ENCODE measurements at places on chromosomes 11 and 22. TPM values are rescaled to one million over a fixed set of nuclear protein-coding genes. Genes with fewer than 3 reads are reported as not detected.

- no peak for DNase-seq
Measured at GRCh38 chr11:8209208-8209807, 40.5 kb upstream of the RIC3 start.

- DNase-seq, result no peak
Measured at GRCh38 chr11:126336138-126336541, 19.3 kb upstream of the ST3GAL4 start.

- no peak for DNase-seq
Measured at GRCh38 chr22:39371732-39372131, 21.9 kb downstream of the SYNGR1 start.

DNA sequence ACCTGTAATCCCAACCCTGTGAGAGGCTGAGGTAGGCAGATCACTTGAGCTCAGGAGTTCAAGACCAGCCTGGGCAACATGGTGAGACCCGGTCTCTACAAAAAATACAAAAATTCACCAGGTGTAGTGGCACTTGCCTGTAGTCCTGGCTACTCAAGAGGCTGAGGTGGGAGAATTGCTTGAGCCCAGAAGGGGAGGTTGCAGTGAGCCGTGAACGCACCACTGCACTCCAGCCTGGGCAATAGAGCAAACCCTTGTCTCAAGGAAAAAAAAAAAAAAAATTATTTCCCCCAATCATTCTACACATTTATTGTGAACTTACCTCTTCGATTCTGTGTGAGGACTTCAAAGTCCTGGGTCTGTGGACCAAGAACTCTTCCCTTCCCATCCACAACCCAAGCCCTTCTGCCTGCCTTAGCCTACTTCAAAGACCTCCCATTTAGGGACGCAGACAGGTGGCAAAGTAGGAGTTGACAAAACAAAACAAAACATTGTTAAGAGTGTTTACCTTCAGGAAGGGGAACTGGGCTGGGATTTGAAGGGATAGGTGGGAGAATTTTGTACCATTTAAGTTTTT, 3.8 kb upstream of the WEE1 start:
- DNase-seq, result no peak

DNA sequence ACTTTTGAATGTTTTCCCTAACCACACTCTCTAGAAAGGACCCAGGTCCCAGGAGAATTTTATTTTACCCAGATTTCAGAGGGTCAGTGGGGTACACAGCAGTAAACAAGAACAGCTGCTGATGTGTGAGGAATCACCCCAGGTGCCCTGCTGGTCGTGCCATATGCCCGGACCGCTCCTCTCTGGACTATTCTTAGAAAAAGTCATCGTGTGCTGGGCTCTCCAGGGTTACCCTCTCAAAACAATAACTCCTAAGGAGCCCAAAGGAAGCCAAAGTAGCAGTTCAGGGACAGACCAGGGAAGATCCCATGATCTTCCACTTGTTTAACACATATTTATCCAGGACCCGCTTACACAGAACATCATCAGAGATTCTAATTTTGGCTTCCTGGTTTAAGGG, 29.7 kb downstream of the LRP4 start:
- DNase-seq, result no peak

Gene OR6A2
- total RNA-seq, result 0.46 TPM

DNA sequence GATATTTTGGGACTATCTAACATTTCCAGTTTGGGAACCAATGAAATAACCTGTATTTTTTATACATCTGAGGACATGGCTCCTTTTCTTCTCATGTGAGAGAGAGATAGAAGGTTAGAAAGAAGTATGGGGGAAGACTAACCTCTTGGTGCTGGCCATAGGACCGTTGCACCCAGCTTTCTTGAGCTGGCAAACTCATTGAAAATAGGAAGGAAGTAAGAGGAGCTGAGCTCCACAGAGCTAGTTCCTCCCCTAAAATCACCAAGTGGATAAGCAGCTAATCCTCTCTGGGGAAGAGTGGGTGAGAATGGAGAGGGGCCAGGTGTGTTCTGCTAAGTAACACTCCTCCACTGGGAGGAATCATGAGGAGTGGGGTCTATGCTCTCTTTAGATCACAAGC, 387.4 kb upstream of the CADM1 start:
- no peak for DNase-seq

GRCh38 chr22:17237038-17237668, 17.9 kb upstream of the ADA2 start:
- DNase-seq, result no peak

DNA sequence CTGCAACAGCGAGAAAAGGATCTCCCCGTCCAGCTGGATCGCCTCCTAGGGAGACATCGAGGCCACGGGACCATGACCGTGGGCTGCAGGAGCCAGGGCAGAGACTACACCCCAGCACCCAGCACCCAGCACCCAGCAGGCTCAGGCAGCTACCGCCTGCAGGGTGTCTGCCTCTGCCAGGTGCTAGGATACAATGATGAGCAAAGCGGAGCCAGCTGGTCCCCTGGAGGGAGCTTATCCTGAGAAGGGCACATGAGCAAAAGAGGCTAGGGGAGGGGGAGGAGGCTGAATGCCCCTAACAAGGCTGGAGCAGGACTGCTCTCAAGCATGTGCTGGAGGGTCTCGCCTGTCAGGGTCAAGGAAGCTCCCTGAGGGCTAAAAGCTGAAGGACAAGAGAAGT, 4.8 kb upstream of the CASTOR1 start:
- DNase-seq, result no peak

- no peak for DNase-seq
Measured at GRCh38 chr11:63931876-63932275, 6.9 kb upstream of the NAA40 start.

- DNase-seq, result no peak
Measured at GRCh38 chr11:73989156-73989555, 6.5 kb upstream of the UCP2 start.

Gene PLEKHB1
- not detected for total RNA-seq

Gene FAU
- total RNA-seq, result 746 TPM

Gene CD3E
- not detected for total RNA-seq

DNA sequence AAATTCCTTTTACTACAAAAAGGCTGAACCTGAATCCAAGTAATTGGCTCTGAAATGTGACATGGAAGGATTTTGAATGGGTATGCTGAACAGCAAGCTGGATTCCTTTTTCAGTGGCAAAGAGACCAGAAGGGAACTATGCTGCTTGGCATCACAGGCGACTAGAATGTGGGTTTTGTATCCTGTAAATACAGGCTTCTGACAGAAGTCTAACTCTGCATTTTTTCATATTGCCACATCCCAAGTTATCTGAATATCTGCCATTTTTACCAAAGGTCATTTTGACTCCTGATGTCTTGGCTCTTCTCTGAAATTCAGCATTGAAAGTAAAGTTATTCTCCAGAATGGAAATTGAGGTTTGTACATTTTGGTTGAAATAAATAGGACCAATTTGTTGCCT, 145.7 kb downstream of the ARHGAP42 start:
- DNase-seq, result no peak

DNA sequence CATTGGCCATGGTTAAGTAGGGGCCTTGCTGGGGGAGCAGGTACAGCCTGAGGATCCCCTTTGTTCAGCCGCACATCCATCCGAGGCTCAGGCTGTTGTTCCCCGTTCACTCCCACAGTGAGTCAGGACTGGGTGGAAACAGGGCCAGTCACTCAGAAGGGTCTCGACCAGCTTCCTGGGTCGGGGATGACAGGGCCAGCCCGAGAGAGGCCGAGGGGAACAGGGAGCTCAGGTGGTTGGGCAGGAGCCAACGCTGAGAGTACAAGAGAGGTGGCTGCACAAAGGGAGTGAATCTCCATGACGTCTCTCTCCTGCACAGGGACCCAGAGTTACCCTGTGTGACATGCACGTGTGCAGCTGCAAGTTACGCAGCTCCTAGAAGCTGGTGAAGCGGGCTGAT, 97.2 kb upstream of the SHANK2 start:
- no peak for DNase-seq

DNA sequence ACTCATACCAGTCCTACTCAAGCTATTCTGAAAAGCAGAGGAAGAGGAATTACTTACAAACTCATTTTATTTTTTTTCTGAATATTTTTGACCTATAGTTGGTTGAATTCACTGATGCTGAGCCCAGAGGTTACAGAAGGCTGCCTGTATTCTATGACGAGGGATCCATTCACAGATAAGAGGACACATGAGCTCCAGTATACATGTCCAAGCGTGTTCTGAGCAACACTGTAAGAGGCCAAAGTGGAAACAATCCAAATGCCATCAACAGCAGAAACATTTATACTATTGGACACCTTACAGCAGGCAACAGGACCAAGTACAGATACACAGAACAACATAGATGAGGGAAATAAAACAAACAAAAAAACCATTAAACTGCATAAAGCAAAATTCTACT, 10.3 kb downstream of the KDM4E start:
- DNase-seq, result no peak

- peak; percentile 3 for DNase-seq
Measured at GRCh38 chr11:17649696-17650095, 69.7 kb upstream of the MYOD1 start.

GRCh38 chr11:11786771-11787170, 55.0 kb upstream of the USP47 start:
- DNase-seq, result peak; percentile 23

- DNase-seq, result peak; percentile 14
Measured at GRCh38 chr11:61756452-61757212, 4.2 kb downstream of the MYRF start.

DNA sequence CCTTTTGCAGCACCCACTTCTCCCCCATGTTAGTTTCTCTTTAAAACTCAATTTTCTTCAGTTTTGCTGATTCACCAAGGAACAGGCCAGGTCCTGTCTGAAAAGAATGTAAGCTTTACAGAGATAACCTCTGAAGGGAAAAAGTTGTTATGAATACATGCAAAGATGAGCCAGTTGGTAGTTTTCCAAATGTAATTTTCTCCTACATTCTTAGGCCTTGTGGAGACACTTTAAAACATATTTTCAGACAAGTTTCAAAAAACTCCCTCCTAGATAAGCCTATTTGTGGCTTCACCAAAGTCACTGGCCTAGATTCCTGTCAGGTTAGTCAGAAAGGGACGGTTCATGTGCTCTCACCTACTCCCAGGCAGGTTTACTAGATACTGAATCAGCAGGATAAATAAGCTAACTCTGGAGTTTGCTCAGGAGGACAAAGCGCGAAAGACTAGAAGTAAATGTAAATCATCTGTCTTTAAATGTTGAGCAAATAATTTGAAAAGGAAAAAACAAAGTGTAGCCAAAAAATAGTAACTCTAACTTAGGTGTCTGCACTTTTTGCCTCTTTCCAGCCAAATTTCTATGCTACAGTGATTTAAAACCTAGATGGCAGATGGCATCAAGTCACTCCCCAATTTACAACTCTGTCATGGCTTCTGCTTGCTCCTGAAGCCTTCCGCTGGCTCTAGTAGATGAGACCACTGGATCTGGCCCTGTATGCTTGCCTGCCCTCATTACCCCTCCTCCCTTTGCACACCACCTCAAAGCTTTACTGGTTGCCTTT, 4.9 kb upstream of the ATP6V1E1 start:
- no peak for DNase-seq

DNA sequence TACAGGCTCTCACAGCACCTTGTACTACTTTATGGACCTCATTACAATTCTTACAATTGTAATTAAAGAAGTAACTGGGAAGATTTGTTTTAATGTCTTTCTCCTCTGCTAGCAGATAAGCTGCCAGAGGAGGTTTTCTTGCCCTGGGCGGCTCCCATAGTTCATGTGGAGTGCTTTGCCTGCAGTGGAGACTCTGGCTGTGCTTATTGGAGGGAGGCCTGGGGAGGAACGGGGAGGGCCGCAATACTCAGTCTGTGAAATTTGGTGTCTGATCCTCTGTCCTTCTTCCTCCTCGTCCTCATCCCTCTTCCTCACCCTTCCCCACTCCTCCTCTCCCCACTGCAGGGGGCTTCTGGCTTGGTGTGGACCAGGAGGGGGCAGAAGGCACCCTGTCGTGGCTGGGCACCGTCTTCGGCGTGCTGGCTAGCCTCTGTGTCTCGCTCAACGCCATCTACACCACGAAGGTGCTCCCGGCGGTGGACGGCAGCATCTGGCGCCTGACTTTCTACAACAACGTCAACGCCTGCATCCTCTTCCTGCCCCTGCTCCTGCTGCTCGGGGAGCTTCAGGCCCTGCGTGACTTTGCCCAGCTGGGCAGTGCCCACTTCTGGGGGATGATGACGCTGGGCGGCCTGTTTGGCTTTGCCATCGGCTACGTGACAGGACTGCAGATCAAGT, 5.6 kb downstream of the SLC35C1 start:
- no peak for DNase-seq

- no peak for DNase-seq
Measured at GRCh38 chr22:38465673-38466490, 2.0 kb upstream of the KDELR3 start.

GRCh38 chr11:62556875-62557631, 10.4 kb upstream of the AHNAK start:
- DNase-seq, result no peak

- DNase-seq, result peak; percentile 37
Measured at GRCh38 chr11:134037046-134037908, 31.6 kb upstream of the JAM3 start.

DNA sequence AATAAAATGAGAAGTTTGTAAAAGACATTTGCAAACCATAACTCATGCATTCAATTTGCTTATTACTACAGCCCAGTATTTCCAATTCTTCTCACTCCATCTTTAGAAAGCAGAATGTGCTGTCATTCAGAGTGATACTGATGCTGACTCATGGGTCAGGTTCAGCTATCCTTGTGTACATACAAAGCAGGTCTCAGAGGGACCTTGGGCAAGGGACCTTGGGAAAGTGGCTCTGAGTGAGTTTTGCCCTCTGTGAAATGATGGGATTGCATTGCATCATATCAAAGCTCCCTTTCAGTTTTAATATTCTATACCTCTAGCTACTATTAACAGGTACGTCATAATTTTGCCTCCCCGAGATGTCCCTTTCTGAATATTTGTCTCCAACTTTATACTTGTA, 848.7 kb downstream of the OPCML start:
- no peak for DNase-seq

Measured in endothelial cell of umbilical vein (primary cell).